ENCODE measurements at places on chromosomes 11 and 22. TPM values are rescaled to one million over a fixed set of nuclear protein-coding genes. Genes with fewer than 3 reads are reported as not detected.

DNA sequence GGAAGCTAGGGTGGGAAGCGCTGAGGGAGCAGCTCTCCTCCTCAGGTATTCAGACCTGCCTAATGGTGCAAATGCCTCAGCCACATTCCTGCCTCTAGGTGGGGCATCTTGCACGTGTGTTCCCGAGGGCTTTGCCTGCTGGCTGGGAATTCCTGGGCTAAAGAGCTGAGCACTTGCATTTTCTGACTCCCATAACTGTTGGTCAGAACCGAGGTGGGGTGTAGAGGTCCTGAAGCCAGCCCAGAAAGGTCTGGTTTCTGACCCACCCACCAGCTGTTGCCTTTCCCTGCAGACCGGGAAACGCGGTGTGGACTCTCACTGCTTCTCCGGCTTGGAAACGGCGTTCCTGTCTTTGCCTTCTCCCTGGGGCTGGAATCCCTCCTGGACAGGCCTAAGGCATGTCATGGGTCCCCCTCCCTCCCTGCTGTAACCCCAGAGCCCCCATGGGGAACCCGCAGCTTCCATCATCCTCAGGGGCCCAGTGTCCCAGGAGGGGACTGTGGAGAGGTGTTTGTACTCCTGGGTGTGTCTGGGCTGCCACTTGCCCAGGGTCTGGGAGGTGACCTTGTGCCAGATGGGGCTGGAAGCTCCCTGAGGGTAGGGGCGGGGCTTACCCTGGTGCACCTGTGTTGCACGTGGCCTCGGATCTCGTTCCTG, 24.0 kb upstream of the SMIM38 start:
- peak; percentile 48 for DNase-seq

GRCh38 chr11:37907436-37908218, 1309.6 kb upstream of the RAG2 start:
- no peak for DNase-seq

DNA sequence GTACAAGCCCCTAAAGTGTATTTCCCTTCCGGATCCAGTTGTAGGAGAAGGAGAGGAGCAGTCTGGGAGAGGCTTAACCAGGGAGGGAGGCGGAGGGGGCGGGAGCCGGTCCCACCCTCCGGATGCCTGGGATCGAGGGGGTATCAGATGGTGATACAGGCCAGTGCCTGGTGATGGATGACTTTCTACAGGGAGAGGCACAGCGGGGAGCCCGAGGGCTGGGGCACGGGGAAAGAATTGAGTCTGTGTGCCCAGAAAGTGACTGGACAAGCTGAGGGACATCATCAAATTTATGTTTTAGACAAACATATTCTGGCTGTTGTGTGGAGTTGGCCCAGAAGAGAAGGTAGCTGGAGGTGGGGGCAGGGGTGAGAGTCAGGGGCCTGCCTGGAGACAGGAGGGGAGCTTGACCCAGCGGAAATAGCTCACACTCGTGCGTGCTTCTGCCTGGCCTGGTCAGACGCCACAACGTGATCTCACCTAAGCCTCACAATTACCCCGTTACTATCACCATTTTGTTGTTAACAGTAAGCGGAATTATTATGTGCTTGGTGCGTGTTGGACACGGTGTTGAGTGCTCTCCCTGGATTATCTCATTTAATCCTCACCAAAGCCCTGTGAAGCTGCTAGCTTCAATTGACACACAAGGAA, 42.4 kb downstream of the AMPD3 start:
- DNase-seq, result no peak

- no peak for DNase-seq
These were observed 539 bp downstream of the EIF4ENIF1 start for GRCh38 chr22:31488988-31489617.

DNA sequence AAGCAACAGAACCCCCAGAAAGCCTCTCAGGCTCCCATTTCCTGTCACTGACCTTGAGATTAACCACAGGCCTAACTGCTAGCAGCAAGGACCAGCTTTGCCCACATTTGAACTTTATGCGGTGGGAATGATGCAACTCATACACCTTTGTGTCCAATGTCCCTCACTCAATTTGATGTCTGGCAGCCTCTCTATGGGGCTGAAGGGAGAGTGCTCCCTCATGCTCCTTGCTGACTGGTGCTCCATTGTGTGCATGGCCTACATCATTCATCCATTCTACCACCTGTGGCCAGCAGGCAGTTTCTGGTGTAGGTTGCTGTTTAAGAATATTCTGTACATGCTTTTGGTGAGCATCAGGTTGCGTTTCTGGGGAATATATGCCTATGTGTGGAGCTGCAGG, 31.9 kb downstream of the KCNQ1OT1 start:
- DNase-seq, result no peak

DNA sequence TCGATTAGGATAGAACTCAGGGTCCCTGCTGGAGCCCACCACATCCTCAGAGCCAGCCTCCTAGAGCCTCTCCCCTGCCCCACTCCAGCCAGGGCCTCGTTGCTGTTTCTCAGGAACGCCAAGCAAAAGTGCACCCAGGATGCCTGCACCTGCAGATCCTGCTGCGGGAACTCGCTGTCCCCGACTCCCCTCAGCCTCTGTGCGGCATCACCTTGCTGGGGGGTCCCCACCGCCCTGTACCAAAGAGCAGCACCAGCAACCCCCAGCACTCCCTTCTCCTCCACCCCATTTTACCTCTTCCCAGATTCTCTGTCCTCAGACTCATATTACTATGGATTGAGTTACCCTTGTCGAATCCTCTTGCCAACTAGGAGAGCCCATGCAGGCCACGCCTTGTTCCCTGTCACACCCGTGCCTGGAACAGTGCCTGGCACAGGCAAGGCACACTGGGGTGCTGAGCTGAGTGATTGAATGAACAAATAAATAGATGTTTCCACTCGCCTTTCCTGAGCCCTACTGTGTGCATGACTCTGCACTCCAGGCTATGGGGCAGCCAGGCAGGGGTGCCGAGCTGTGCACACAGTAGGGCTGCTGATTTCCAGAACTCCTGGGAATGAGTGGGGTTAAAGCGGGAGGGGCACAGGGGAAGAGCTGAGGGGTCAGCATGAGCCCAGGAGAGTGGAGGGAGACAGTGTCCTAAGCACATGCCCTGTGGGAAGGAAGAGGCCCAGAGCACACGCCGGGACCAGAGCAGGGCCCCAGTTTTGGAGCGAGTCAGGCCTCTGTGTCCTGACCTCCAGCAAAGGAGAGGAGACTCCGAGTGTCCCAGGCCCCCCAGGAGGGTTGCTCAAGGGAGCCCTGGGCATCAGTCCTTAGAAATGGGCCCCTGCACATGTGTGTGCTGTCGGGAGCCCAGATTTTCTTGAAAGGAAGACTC, 44.3 kb downstream of the LINC01488 start:
- no peak for DNase-seq

Gene GLYATL2
- total RNA-seq, result not detected

Gene C1QTNF4
- total RNA-seq, result 0.14 TPM

Gene TANGO2
- total RNA-seq, result 18.8 TPM

Gene TPBGL
- not detected for total RNA-seq

Gene TRIM48
- total RNA-seq, result not detected
